ENCODE measurements at places on chromosomes 7 and 10.

- no peak for DNase-seq
Measured at GRCh38 chr7:106216517-106216922, 68.3 kb downstream of the NAMPT start.

GRCh38 chr7:134343796-134344195 is 27.1 kb upstream of the SLC35B4 start:
- no peak for DNase-seq

GRCh38 chr10:38147686-38148085 is 53.5 kb downstream of the ZNF37A start:
- DNase-seq: no peak

- no peak for DNase-seq
Measured at GRCh38 chr10:96427291-96427690, 68.5 kb upstream of the OPALIN start.

- no peak for DNase-seq
Measured at GRCh38 chr10:112005044-112005443, 178.5 kb downstream of the GPAM start.

GRCh38 chr10:113305871-113306270 is 247.0 kb upstream of the HABP2 start:
- no peak for DNase-seq

DNA sequence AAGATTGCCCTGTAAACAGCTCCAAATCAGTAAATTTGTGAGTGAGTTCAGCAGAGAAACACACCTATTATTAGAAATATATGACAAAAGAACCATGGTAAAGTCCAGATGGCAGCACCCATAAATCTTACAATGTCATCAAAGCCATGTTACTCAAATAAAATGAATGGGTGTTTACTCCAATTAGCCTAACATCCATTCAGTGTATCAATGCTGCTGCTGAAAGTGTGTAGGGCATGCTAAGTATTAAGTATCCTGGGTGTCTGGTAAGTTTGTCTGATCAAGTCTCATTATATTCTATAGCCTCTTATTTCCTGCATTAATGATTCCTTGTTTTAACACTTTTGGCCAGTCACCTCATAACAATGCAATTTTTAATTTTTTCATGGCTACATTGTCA is 185.5 kb upstream of the STEAP4 start:
- no peak for DNase-seq

- DNase-seq: no peak
Measured at GRCh38 chr7:139117599-139118233, 8.2 kb upstream of the ZC3HAV1 start.

DNA sequence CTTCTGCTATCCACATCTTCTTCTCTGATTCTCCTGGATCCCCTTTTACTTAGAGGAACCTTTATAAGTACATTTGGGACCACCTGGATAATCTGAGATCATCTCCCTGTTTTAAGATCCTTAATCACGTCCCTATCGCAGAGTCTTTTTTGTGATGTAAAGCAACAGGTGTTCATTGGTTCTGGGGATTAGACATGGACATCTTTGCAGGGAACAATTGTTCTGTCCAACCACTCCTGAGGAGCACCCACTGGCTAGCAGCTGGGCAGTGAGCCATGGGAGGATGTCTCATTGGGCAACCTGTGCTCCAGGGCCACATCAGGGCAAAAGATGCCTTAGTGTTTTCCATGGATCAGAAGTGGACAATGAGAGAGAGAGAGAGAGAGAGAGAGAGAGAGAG is 56.0 kb downstream of the ZNF800 start:
- no peak for DNase-seq

DNA sequence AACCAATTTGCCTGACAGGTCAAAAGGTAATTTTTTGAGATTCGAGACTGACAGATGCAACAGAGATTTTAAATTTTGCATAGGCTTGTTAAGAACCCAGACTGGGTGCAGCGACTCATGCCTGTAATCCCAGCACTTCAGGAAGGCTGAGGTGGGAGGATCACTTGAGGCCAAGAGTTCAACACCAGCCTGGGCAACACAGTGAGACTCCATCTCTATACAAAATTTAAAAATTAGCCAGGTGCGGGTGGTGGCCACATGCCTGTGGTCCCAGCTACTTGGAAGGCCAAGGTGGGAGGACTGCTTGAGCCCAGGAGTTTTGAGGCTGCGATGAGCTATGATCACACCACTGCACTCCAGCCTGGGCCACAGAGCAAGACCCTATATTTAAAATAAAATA is 34.6 kb downstream of the AMZ1 start:
- no peak for DNase-seq

- no peak for DNase-seq
Measured at GRCh38 chr7:157552295-157552993, 215.6 kb downstream of the DNAJB6 start.

GRCh38 chr10:101133489-101134298 is 2.6 kb downstream of the TLX1 start:
- no peak for DNase-seq

GRCh38 chr10:102648269-102648888 is 4.1 kb downstream of the TRIM8 start:
- DNase-seq: no peak

GRCh38 chr10:129023082-129023481 is 444.0 kb upstream of the MGMT start:
- DNase-seq: no peak

GRCh38 chr10:101304316-101304715 is 49.6 kb upstream of the BTRC start:
- no peak for DNase-seq

GRCh38 chr7:19574131-19574530 is 134.7 kb downstream of the POLR1F start:
- DNase-seq: no peak

Data from activated CD4-positive, alpha-beta T cell treated with anti-CD3 and anti-CD28 coated beads, Interleukin-2, amount 50 U/mL, for 4 hours (primary cell).